ENCODE measurements at places on chromosomes 3 and 15. TPM values are rescaled to one million over a fixed set of nuclear protein-coding genes. Genes with fewer than 3 reads are reported as not detected.

DNA sequence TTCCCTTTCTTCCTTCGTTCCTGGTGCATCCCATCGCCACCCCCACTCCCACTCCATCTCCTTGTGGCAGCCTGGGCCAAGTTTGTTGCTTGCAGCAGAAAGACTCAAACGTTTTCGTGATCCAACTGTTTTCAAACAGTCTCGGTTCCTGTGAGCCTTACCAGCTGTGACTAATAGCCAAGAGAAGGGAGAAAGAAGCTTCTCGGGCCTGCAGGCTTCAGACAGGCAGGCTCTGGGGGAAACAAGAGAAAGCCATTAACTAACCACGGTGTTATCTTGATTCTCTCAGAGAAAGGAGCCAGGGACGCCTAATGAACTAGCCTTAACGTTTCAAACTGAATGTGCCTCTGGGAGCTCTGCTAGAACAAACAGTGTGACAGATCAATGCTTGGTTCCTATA is 742.0 kb downstream of the NR2F2 start:
- DNase-seq, result no peak

CDCP1 gene
- total RNA-seq, result 5.3 TPM

- DNase-seq, result no peak
These were observed 60.3 kb upstream of the SMAD6 start for GRCh38 chr15:66641485-66642315.

DUT gene
- total RNA-seq, result 349 TPM

DNA sequence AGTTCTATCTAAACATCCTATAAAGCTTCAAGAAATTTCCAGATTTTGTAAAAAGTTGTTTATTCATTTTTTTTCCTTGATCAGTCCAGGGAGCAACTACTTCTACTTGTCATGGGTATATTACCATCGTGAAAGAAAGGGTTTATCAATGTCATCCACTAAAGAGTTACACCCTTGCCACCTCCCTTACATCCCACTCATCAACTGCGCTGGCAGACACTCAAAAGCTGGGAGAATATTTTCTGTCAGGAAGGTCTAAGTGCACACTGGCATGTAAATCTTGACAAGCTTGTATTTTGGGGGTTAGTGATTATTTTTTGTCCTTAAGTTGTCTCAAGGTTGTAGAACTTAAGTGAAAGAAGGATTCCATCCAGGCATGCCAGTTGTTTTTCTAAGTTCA is 188.3 kb upstream of the ARL6 start:
- no peak for DNase-seq

- peak; percentile 48 for DNase-seq
These were observed 32.7 kb downstream of the RARB start for GRCh38 chr3:25460751-25461150.

- no peak for DNase-seq
These were observed 32.2 kb downstream of the ARMC8 start for GRCh38 chr3:138219255-138219654.

DNA sequence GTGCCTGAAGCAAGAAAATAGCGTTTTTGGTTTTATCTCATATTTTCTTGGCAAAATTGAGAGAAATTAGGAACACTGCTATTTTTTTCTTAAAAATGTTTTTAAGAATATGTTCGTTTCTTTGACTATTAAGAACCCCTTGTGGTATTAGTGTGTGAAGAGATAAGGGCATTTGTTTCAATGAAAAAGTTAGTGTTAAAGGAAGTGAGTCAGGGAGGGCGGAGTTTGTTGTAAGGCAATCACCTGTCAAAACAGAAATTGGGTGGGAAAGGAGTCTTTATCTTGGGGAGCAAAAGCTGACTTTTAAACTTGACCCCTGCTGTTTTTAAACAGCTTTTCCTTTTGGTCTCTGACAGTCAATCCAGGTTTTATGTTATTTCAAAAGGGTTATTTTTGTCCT is 4.2 kb downstream of the RAP2B start:
- DNase-seq, result no peak

- no peak for DNase-seq
These were observed 188.5 kb downstream of the ZNF621 start for GRCh38 chr3:40713306-40713705.

GRCh38 chr15:25374143-25374542 is 64.7 kb downstream of the UBE3A start:
- DNase-seq, result no peak

AMIGO3 gene
- 1.2 TPM for total RNA-seq

ZNF770 gene
- total RNA-seq, result 28.7 TPM

ANKRD63 gene
- total RNA-seq, result not detected

- no peak for DNase-seq
These were observed 45.8 kb downstream of the SCN5A start for GRCh38 chr3:38603731-38604131.

GRCh38 chr3:74067296-74067695 is 442.6 kb upstream of the PDZRN3 start:
- no peak for DNase-seq

DNA sequence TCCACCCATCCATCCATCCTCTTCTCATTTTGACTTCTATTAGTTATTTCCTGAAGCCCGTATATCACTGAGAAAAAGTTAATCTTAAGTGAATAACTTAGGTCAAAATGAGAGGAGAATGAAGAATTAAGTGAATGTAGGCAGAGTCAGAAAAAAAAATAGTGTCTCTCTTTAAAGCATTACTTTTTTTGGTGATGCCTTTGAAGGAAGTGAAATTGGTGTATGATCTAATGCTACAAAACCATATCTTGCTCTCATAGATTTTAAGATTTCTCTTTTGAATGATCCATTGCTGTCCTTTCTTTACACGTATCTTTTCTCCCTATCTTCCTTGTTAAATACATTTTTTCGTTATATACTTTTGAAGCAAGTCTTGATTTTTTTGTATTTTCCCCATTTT is 23.4 kb downstream of the FNDC3B start:
- no peak for DNase-seq

DNA sequence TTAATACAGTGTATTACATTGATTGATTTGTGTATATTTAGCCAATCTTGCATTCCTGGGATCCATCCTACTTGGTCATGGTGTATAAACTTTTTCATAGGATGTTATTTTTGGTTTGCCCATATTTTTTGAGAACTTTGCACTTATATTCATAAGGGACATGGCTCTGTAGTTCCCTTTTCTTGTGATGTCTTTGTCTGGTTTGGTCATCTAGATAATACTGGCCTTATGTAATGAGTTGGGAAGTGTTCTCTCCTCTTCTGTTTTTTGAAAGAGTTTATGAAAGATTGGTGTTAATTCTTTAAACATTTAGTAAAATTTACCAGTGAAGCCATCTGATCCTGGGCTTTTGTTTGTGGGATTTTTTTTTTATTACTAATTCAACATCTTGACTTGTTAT is 9.6 kb downstream of the CHST13 start:
- no peak for DNase-seq
